KBM-7 (cell line): ENCODE measurements at places on chromosomes 5 and 9.
A peak's percentile ranks its signal among the peaks of the same experiment; 100 is the strongest.

- no peak for DNase-seq
Observed at GRCh38 chr5:106262395-106262794, 1408.3 kb downstream of the EFNA5 start.

GRCh38 chr5:119954106-119954505, 324.7 kb downstream of the FAM170A start:
- DNase-seq = no peak

- DNase-seq = no peak
Observed at GRCh38 chr5:134226441-134227192, 744 bp upstream of the PPP2CA start.

DNA sequence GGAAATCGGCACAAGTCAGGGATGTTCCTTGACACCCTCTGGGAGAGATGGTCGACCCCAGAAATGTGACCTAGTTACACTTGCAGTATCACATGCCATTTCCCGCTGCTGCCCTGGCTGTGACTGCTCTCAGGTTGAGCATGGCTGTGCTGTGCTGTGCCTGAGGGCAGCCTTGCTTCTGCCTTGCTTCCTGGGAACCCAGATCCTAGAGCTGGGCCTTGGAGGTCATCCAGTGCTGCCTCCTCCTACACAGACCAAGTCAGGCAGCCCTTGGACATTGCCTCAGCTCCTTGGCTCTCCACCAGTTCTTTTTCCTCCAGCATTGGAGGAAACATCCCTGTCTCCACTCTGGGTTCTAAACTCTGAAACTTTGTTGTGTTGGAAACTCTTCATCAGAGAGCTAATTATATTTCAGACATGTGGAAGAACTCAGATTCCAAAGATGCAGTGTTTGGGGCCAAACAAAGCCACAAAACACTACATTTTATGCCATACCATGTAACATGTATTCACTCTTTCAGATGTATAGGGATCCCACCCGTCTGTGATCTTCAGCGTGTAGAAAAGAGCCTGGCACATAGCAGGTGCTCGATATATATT, 6.1 kb downstream of the MAMDC2 start:
- DNase-seq = no peak

- DNase-seq = peak; percentile 52
Observed at GRCh38 chr9:113516840-113517577, 53.5 kb downstream of the RGS3 start.

GRCh38 chr9:127838375-127839078, 15.9 kb downstream of the ENG start:
- DNase-seq = no peak

- no peak for DNase-seq
Observed at GRCh38 chr5:89028595-89029285, 145.8 kb upstream of the MEF2C start.

DNA sequence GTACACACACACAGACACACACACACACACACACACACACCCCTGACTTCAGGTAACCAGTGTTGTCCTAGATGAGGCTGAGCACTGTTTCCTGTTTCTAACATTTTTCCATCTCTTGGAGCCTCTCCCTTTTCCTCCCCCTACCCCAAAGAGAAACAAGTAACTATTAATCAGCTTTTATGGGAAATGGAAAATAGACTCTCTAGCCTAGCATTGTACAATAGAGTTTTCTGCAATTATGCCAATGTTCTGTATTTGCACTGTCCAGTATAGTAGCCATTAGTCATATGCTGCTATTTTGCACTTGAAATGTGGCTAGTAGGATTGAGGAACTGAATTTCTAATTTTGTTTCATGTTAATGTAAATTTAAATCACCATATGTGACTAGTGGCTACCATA, 33.1 kb downstream of the RAB3C start:
- DNase-seq = no peak

DNA sequence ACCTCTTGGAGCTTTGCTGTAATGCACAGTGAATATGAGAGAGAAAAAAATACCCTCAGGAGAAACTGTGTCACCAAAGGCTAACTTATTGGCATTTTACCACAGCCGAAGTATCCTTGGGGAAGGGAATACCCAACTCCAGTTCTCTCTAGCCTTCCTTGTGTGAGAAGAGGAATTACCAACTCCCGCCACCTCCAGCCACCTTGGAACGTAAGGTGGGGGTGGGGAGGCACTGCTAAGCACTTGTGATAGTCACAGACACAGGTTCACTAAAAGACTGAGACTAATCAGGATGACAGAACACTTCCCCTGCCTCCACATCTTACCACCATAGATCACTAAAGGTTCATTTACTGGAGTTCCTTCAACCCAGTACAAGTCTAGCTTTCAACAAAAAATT, 102.0 kb upstream of the ADAMTS19 start:
- DNase-seq = no peak

- DNase-seq = no peak
Observed at GRCh38 chr5:132653716-132654115, 4.3 kb upstream of the IL13 start.

- DNase-seq = no peak
Observed at GRCh38 chr9:136239135-136239982, 6.3 kb downstream of the QSOX2 start.

- no peak for DNase-seq
Observed at GRCh38 chr5:76007904-76008303, 75.3 kb upstream of the SV2C start.

- no peak for DNase-seq
Observed at GRCh38 chr5:45642370-45642769, 53.8 kb downstream of the HCN1 start.

- DNase-seq = no peak
Observed at GRCh38 chr5:94463739-94464138, 154.7 kb downstream of the KIAA0825 start.

- DNase-seq = peak; percentile 39
Observed at GRCh38 chr5:144183254-144183889, 12.7 kb downstream of the KCTD16 start.

GRCh38 chr9:132538071-132538470, 44.3 kb upstream of the BARHL1 start:
- no peak for DNase-seq

DNA sequence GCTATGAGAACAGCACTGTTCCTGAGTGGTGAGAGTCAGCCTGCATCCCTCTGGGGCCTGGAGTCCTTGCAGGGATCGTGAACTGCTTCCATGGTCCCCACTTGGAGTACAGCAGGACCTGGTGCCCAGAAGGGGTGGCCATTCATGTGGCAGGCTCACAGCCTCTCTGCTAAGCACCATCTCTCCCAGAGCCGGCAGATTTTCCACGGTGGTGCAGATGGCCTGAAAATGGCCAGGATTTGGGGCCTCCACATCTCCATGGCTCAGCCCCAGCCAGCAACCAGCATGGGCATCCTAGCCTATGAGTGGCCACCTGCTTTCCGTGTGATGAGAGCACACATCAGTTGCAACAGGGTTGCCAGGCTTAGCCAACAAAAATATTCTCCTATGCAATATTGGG, 33.9 kb upstream of the SEMA4D start:
- no peak for DNase-seq
